T-helper 22 cell (primary cell): ENCODE measurements at places on chromosomes 7 and 10.

DNA sequence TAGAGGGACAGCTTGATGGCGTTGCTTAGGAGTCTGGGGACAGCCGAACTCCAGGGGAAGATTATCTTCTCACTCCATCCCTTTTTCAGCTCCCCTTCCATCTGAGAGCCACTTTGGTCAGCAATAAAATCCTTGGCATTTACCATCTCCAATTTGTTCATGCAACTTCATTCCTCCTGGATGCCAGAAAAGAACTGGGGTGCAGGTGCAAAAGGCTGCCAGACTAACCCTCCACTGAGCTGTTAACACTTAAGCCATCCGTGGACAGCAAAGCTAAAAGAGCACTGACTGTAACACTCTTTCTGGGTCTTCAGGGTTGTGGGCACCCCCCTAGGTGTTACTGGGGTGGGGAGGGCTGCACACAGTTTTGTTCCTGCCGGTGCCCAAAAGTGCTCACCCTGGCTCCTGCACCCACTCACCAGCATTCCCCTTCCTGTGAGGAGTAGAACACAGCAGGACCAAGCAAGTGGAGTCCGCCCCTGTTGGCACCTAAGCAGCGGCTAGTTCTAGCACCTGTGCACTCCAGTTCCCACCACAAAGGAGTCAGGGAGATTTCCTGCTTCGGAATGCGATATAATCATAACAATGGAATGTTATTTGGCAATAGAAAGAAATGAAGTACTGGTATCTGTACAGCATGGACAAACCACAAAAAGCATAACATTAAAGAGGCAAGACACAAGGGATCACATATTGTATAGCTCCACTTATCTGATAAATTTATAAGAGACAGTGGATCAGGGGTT is 95.1 kb downstream of the NPY start:
- no peak for DNase-seq

- no peak for DNase-seq
Measured at GRCh38 chr7:12851841-12852240, 164.4 kb downstream of the ARL4A start.

- DNase-seq: no peak
Measured at GRCh38 chr7:2199528-2199927, 33.2 kb downstream of the MAD1L1 start.

DNA sequence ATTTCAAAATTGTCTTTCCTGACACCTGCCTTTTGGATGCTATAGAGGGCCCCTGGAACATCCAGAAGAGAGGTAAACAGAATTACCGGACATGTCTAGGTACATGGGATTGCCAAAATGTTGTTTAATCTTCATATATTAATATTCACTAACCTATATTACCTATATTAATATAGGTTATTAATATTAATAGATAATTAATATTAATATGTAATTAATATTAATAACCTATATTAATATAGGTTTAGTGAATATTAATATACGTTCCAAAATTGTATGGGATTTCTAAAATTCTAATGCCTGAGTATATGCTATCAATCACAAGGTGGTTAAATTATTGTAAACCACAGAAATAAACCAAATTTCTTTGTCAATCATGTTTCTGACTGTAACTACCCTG is 17.4 kb downstream of the TOMM7 start:
- DNase-seq: no peak

- DNase-seq: no peak
Measured at GRCh38 chr10:112767156-112767555, 182.9 kb upstream of the TCF7L2 start.

- DNase-seq: no peak
Measured at GRCh38 chr7:29896685-29897411, 90.5 kb downstream of the WIPF3 start.

DNA sequence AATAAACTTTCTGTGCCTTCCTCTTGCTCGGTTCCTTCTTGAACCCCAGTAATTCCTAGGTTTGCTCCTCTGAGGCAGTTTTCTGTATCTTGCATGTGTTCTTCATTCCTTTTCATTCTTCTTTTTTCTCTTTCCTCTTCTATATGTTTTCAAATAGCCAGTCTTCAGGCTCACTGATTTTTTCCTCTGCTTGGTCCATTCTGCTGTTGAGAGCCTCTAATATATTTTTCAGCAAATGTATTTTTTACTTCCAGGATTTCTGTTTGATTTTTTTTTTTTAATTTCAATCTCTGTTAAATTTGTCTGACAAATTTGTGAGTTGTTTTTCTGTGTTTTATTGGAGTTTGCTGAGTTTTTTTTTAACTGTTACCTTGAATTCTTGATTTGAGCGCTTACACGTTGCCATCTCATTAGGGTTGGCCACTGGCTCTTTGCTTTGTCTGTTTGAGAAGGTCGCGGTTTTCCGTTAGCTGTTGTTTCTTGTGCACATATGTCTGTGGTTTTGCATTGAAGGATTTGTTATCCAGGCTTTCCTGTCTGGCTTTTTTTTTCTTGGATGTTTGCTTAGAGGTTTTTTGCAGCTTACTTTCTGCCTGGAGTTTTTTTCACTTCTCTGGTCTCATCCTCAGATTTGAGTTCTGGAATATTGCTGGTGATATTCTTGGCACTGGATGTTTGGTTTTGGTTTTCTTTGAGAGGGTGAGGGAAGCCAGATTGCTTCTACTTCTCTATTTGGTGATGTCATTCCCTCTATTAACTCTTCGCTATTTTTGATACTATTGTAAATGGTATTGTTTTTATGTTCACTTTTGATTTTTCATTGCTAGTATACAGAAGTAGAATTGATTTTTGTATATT is 12.7 kb downstream of the SPRN start:
- no peak for DNase-seq

- DNase-seq: no peak
Measured at GRCh38 chr7:17588730-17589129, 290.3 kb downstream of the AHR start.

DNA sequence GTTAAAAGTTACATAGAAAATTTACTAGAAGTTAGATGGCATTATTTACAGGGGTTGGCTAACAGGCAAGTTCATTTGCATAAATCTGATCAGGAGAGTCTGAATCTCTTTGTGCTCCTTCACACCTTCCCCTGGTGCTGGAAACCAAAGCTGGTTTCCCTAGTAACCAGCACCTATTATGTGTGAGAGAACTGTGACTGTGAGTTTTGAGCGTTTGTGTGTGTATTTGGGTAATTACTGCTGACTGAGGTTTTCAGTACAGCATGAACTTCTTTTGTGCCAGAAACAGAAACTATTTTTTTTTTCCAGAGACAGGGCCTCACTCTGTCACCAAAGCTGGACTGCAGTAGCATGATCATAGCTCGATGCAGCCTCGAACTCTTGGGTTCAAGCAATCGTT is 10.3 kb upstream of the IFIT1B start:
- DNase-seq: no peak

- no peak for DNase-seq
Measured at GRCh38 chr7:128000048-128000447, 31.2 kb downstream of the LRRC4 start.

GRCh38 chr10:27355918-27356573 is 115.4 kb upstream of the ACBD5 start:
- DNase-seq: no peak
